Left cardiac atrium (tissue), 4 donors: ENCODE measurements at places on chromosomes 13 and 19. TPM values are rescaled to one million over a fixed set of nuclear protein-coding genes. Genes with fewer than 3 reads are reported as not detected.

- DNase-seq, result no peak
Measured at GRCh38 chr19:46367426-46367825, 20.5 kb downstream of the PPP5C start.

GRCh38 chr13:65768545-65768944 lies 1461.6 kb downstream of the PCDH9 start:
- DNase-seq, result no peak

DNA sequence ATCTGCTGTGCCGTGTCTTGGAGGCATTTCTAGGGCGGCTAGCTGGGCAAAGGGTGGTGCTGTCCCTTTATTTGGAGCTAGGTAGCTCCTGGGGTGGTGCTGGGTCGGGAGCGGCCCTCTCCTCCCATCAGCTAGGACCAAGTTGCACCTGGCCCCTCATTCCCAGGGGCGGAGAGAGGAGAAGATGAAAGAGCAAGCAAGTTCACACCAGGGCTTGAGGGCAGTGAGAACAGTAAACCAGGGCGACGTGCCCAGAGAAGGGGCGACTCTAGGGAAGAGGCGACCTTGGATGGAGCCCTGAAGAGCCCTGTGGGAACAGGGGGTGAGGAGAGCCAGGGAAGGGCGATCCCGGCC lies 17.0 kb upstream of the KCNN1 start:
- DNase-seq, result no peak

LSM14A gene
- total RNA-seq, result 77.3 TPM

DNA sequence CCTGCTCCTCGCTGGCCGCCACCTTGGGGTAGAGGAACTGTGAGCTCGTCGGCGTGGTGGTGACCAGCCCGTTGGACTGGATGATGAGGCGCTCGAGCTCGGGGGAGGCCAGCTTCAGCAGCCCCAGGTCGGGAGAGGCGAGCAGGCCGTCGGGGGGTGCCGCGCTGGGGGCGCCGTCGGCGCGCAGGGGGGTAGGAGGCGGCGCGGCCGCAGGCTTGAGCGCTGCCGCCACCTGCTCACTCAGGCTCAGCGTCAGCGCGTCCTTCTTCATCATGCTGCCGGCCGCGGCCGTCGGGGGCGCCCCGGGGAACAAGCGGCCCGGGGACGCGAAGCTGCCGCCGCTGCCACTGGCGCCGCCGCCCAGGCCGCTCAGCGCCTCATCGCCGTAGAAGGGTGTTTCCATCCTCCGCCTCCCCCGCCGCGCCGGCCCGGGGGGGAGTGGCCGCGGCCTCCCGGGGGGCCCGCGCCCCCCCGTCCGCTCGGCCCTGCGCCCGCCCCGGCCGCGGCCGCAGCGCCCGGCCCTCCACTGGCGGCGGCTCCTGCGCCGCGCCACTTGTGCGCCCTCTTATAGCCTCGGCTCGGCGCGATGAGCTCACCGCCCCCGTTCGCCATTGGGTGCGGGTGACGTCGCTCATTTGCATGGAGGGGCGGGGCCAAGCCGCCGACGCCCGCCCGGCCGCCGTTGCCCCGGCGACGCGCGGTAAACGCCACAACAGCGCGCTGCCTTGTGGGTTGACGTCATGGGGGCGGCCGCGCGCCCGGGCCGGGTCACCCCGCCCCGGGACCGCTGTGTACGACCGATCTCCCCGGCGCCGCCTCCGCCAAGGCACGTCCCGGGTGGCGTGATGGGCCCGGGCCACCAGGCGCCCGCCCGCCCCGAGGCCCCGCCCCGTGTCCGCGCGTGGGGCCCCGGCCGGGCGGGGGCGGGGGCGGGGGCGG lies at the start of gene JUND:
Gene JUND (minus strand): TSS at position 541 of the 939 bp plus-strand sequence. CDS start 138 bp downstream, at position 403.
- DNase-seq, result peak; percentile 98

PARP4 gene
- total RNA-seq, result 27.8 TPM
